ENCODE measurements at places on chromosomes 11 and 22. TPM values are rescaled to one million over a fixed set of nuclear protein-coding genes. Genes with fewer than 3 reads are reported as not detected.

GRCh38 chr11:125244166-125244565 lies 79.6 kb downstream of the PKNOX2 start:
- DNase-seq = no peak

GRCh38 chr11:81887671-81888070 lies 846.0 kb downstream of the FAM181B start:
- DNase-seq = no peak

KDM4D gene
- 1.6 TPM for total RNA-seq

WNT7B gene
- total RNA-seq = not detected

ART1 gene
- not detected for total RNA-seq
